ENCODE measurements at places on chromosomes 1 and 21. TPM values are rescaled to one million over a fixed set of nuclear protein-coding genes. Genes with fewer than 3 reads are reported as not detected.
A peak's percentile ranks its signal among the peaks of the same experiment; 100 is the strongest.

GRCh38 chr1:232207073-232207866, 422.7 kb downstream of the SIPA1L2 start:
- DNase-seq = peak; percentile 5

RGS8 gene
- total RNA-seq = not detected

DNA sequence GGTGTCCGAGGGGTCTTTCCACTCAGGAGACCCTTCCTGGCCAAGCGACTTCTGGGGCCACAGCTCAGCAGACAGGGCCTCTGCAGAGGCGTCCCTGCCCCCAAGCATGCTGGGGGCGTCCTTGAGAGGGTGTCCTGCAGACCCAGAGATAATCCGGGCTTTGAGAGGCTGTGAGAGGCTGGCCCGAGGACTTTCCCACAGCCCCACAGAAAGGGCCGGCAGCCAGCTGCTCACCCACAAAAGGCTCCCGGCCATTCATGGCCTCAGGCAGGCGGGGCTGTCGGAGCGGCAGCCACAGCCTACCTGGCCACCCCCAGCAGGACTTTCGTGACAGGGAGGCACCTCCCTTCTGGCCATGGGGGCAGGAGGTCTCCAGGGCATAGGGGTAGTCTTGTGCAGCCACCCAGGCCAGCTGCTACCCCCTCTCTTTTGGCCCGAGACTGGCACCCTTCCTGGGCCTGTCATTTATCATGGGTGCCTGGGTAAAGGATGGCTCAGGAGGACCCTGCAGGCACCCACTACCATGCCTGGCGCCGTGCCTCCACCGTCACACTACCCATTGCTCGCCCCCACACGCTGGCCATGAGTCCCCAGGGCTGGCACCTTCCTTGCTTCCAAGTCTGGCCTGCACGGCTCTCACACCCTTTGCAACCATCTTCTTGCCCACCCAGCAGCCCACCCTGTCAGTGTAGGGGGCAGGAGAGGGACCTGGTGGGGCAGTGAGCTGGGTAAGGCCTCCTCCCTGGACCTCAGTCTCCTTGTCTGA, 11.1 kb upstream of the TNFRSF14 start:
- DNase-seq = no peak

DNA sequence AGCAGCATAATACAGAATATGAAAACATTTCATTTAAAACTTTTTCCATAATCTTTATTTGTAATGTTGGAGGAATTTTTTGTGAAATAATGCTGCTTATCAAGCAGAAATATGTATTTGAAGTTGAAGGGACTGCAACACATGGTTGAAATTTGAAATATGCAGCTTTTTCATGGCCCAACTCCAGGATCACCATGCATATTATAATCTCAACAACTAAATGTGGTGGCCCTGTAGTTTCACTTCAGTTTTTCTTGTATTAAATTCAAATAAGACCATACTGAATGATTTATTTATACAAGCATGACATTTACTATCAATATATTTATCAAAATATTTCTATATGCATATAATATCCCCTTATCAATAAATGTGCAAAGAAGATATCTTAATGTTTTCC, 157.7 kb upstream of the LHX8 start:
- no peak for DNase-seq

GRCh38 chr1:234330843-234331215, 42.4 kb upstream of the COA6 start:
- no peak for DNase-seq

DENND2C gene
- total RNA-seq = 3.1 TPM

CTH gene
- 2.7 TPM for total RNA-seq

DNA sequence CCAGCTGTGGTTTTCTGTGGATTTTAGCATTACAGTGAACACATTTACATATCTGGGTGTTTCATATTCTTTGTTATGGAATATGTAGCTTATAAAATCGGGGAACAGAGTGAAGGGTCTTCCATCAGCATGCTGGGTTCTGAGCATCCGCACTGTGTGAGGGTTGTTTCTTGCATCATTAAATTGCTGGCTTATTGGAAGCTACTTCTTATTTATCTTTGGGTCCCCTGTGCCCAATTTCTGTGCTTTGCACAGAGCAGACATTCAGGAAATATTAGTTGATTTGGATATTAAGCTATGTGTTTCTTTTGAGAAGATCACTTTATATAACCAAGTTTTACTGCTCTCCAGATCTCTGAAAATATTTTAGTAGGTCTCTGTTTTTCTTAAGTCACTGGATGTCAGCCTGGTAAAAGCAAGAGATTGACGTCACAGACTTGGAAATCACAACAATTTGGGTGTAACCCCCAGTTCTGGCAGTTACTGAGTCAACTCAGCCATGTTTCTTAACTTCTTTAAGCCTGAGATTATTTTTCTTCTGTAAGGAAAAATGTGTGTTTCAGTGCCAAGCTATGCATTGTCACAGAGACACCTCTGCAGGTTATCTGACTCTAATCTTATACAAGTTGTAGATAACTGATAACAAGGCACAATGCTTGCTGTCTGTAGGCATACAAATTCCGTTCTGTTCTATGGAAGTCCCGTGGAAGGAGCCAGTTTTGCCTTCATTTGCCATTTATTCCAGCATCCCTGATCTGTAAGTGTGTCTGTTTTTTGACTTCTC, 258.3 kb upstream of the KAZN start:
- DNase-seq = peak; percentile 19

KMO gene
- total RNA-seq = not detected

PCP4 gene
- not detected for total RNA-seq

- DNase-seq = peak; percentile 93
Measured at GRCh38 chr21:45470773-45471524, 66.0 kb downstream of the COL18A1 start.

HSD3B2 gene
- total RNA-seq = not detected

- DNase-seq = no peak
Measured at GRCh38 chr21:34887105-34887442, 162.0 kb downstream of the RUNX1 start.

GRCh38 chr1:168374566-168374965, 93.9 kb downstream of the TBX19 start:
- DNase-seq = no peak

LENEP gene
- not detected for total RNA-seq

DNA sequence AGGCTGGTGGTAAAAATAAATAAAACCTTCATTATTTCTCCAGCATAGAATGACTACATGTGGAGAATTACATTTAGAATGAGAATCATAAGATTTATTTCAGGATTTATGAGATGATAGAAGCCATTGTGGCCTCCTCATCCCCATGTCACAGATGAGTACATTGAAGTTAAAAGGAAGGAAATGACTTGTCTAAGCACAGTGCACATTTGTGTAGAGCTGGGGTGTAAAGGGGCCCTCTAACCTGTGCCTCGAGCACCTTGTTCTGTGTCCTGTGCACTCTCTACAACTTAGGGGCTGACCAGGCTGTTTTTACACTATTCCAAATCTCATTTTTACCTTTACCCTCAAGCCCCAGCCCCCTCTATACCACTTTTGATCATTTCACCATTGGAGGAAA, 179.4 kb downstream of the RHOU start:
- DNase-seq = no peak

ATXN7L2 gene
- 1.7 TPM for total RNA-seq

CENPL gene
- 21.9 TPM for total RNA-seq

DNA sequence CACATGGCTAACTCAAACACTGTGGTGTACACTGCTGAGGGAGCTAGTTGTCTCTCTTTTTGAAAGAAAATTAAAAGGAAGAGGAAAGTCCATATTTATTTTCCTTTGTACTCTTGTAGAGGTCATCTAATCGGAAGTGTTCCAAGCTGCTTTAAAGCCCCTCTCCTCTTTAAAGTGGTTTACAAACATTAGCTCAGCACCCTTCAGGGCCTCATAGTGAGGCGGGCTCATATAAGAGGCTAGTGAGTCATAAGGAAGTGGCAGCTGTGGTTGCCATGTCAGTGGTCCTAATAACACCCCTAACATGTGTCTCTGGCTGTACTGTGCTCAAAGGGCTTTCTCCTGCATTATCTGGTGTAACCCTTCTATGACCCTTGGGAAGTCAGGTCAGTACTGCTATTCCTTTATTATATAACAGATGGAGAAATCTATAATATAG, 104.4 kb upstream of the SERBP1 start:
- DNase-seq = peak; percentile 69

- DNase-seq = peak; percentile 11
Measured at GRCh38 chr1:160373696-160374095, 6.8 kb downstream of the NHLH1 start.

DNA sequence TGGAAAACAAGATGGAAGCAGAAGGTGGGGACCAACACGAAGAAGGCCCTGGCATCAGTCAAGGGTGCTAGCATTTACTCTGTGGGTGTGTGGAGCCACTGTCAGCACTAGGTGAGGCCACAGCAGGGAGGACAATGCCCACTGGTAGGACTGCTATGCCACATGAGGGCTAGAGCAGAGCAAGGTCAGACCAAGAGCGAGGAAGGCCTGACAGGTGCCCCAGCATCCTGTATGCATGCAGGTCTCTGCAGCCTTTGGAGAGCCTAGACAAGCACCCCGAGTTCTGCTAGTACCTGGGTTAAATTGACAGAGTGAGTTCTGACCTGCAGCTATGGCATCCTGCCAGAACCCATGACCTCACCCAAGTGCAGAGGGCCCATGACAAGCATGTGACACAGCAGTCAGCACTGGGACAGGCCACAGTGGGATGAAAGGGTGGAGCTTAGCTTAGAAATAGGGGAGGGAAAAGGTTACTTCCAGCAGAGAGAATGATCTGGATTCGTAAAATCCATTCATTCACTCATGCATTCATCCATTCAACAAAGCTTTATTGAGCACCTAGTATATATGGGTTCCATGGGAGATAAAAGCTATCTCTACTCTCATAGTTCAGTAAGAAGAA, 9.0 kb upstream of the CSF1 start:
- DNase-seq = no peak

CAPN8 gene
- not detected for total RNA-seq

DNA sequence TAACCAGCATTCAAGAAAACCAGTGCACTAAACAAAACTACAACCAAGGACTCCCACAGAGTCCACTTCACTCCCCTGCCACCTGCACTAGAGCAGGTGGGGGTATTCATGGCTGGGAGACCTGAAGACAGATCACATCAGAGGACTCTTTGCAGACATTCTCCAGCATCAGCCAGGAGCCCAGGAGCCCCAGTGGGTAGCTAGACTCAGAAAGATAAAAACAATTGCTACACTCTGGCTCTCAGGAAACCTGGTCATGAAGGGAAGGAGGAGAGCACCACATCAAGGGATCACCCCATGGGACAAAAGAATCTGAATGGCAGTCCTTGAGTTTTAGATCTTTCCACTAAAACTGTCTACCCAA, 472.1 kb downstream of the PLPP3 start:
- no peak for DNase-seq

DNA sequence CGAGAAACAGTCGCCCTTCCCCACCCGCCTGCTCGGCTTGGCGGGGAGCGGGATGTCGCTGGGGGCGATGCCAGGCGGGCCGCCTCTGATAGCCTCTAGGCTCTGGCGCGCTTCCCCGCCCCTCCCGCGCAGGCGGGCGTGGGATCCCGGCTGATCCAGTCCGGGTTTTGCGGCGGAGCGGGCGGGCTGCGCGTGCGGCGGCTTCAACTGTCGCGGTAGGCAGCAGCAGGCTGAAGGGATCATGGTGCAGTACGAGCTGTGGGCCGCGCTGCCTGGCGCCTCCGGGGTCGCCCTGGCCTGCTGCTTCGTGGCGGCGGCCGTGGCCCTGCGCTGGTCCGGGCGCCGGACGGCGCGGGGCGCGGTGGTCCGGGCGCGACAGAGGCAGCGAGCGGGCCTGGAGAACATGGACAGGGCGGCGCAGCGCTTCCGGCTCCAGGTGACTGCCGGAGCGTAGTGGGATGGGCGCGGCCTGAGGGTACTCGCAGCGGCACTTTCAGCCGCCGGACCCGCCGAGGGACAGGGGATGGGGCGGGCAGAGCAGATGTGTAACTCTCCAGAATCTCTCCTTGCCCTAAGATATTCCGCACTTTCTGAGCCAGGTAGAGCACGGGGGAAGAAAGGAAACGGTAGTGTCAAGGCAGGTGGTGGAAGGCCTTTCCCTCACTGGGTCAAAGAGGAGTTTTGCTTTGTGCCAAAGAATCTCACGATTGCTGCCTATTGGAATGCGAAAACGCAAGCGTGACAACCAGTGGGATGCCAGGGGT, at the start of gene FAAH:
Gene FAAH, plus strand, starts transcription at position 210 of the 764 bp plus-strand sequence. Its CDS starts 32 bp downstream, at position 242.
- no peak for DNase-seq

DNA sequence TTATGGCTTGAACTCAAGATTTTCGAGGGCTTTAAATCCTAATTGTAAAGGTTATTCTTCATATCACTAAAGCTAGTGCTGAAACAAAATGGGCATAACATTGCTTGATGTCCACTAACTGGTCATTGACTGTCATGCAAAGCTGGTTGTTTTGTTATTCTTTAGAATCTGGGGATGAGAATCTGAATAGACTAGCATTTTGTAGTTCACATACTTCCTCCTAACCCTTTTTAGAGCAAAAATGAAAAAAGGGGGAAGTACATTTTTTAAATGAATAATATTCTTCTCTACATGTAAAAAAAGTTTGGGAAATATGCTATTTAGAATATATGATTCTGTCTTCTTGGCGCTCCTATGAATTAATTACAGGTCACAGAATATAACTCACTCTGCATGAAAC, 72.2 kb upstream of the HMCN1 start:
- no peak for DNase-seq

- DNase-seq = no peak
Measured at GRCh38 chr1:247843411-247843810, 1.7 kb upstream of the OR11L1 start.

- DNase-seq = no peak
Measured at GRCh38 chr1:231887866-231888265, 261.3 kb downstream of the DISC1 start.

PTPRU gene
- 7.0 TPM for total RNA-seq

- no peak for DNase-seq
Measured at GRCh38 chr21:34671462-34671861, 2.7 kb downstream of the CLIC6 start.

AGTRAP gene
- 22.2 TPM for total RNA-seq

- DNase-seq = no peak
Measured at GRCh38 chr1:216851073-216851472, 127.8 kb upstream of the ESRRG start.

PARP1 gene
- total RNA-seq = 96.7 TPM

DNA sequence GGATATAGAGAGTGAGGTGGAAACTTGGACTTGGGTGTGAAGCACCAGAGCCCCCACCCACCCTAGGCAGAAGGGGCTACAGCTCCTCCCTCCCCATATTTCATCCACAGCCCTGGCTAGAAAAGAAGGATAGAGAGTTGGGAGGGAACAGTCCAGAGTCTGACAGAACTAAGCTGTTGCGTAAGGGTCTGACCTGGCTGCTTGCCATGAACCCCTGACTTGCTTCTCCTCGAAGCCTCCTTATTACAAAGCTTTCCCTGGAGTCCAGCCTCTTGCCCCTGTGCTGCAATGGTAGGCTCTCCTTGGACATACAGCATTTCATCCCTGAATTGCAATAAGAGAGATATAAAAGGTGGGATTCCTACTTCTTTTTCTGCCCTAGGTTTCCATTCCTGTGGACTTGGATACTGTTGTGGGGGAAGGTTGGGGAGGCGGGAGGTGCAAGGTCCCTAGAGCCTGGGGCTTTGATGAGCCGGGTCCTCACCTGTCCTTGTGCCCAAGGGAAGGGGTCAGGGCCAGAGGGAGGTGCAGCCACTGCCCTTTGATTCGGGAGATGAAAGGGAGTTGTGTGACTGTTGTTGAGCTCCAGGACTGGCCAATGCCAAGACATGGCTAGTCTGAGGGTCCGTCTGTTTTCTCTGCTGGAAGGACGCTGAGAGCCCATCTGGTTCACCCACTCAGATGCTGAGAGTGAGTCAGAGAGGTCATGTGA, 2.7 kb downstream of the RHBG start:
- peak; percentile 58 for DNase-seq

NEXN gene
- 5.2 TPM for total RNA-seq

Data from IMR-90 (cell line).